ENCODE measurements at places on chromosomes 6 and 20.

DNA sequence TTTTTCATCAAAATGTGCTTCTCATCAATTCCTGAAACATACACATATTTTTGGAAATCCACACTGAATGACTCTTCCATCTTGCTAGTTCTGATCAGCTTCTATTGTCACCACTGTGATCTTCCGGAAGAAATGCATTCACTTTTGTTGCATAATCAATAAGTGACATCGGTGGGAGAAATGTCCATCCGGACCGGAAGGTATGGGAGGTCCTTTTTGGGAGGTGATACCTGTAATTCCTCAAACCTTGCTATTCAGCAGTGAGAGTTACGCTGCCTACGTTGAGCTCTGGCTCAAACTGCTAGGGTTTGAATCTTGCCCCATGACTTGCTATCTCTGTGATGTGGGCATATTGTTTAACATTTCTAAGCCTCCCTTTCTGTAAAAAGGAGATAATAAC is 16.6 kb upstream of the TFB1M start:
- DNase-seq: no peak

DNA sequence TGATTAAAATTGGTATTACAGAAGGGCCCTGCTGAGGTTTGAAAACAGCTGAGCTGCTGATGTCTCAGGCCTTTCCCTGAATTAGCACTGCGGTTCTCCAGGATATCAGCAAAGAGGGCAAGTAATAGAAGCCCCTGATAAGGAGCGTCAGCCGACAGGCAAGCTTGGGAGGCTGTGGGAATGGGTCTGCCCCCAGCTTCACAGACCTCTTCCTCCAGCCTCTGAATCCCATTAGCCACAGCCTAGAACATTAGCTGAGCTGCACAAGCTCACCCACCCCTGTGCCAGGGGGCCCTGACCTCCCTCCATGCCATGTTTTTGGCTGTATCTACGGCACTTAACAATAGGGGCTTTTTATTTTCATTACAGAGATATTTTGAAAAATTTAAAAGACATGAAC is 59.9 kb downstream of the VAPB start:
- no peak for DNase-seq

GRCh38 chr6:69801711-69802110 is 4.9 kb upstream of the LMBRD1 start:
- DNase-seq: no peak

DNA sequence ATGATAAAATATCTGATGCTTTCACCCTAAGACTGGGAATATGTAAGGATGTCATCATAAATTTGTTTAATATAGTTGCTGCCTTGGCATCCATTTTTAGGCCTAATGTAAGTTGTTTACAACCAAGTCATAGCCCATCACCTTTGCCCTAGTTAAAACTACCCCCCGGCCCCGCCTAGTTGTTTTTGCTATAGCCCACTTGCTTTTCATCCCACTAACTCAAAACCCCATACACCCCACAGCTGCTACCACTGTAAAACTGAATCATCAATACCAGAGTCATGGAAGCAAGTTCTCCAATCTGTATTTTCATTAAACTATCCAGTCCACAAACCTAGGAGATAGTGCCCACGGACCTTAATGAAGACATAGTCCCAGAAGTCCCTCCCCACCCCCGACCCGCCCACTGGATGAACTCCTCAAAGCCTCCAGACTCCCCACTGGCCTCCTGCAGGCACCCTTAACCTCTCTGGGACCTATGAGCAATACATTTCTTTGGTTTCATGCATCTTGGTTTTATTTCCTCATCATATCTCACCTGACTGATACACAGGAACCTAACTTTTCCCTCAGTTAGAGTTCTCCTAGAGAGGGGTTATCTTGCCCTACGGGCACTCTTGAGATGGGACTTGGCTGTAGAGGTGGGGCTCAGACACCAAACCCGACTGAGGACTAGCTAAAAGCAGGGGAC is 12.5 kb upstream of the ZDHHC14 start:
- no peak for DNase-seq

GRCh38 chr6:75926293-75927168 is 145.9 kb downstream of the IMPG1 start:
- no peak for DNase-seq

- DNase-seq: no peak
These were observed 20.7 kb upstream of the DST start for GRCh38 chr6:56663344-56663743.

- no peak for DNase-seq
These were observed 7.5 kb downstream of the SNHG17 start for GRCh38 chr20:38427655-38428023.

- no peak for DNase-seq
These were observed 46.4 kb upstream of the DDR1 start for GRCh38 chr6:30837870-30838269.

- DNase-seq: no peak
These were observed 284.4 kb upstream of the RNF24 start for GRCh38 chr20:4299773-4300172.

DNA sequence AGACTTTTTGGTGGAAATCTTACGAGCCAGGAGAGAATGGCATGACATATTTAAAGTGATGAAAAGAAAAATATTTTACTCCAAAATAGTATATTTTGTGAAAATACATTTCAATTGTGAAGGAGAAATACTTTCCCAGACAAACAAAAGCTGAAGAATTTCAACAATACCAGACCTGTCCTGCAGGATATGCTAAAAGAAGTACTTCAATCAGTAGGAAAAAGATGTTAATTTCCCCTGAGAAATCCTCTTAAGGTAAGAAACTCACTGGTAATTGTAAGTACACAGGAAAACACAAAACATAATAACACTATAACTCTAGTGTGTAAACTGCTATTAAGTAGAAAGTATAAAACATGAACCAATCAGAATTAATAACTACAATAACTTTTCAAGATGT is 341.8 kb upstream of the GJE1 start:
- no peak for DNase-seq

DNA sequence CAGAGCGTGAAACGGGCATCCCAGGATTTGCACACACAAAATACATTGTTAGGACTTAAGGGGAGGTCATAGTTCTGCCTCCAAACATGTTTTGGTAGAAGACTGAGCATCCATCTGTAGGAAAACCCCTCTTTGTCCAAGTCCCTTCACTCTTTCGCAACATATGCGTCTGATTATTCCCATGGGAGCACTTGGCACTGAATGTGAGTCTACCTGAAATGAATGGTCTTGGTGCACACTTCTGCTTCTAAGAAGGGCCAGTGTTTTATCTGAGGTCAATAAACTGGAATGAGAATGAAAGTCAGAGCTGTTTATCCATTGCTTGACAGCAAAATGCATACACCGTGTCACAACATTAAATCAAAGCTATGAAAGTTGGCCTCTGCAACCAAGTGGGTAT is 33.0 kb downstream of the GJA10 start:
- DNase-seq: no peak

GRCh38 chr20:2804852-2805688 is 4.6 kb upstream of the CPXM1 start:
- DNase-seq: no peak

DNA sequence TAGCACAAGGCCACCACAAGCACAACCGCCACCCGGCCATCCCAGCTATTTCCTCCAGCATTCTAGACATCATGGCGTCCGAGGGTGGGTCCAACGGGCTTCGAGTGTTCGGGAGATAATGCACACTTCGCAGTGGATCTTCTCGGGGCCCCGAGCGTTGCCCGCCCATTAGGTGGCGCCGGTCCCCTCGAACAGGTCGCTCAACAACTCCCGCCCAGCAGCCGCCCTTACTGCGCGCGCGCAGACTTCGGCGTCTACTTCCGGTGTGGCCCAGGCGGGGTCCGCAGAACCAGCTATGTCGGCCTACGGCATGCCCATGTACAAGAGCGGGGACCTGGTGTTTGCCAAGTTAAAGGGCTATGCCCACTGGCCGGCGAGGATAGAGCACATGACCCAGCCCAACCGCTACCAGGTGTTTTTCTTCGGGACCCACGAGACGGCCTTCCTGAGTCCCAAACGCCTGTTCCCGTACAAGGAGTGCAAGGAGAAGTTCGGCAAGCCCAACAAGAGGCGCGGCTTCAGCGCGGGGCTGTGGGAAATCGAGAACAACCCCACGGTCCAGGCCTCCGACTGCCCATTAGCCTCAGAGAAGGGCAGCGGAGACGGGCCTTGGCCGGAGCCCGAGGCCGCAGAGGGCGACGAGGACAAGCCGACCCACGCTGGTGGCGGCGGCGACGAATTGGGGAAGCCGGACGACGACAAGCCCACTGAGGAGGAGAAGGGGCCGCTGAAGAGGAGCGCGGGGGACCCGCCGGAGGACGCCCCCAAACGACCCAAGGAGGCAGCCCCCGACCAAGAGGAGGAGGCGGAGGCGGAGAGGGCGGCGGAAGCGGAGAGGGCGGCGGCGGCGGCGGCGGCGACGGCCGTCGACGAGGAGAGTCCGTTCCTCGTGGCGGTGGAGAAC is at the start of gene HDGFL1:
Gene HDGFL1, plus strand, starts transcription at position 286 of the 904 bp plus-strand sequence. Its CDS starts 10 bp downstream, at position 296.
- no peak for DNase-seq

GRCh38 chr6:118514689-118515088 is 33.4 kb upstream of the PLN start:
- DNase-seq: no peak

DNA sequence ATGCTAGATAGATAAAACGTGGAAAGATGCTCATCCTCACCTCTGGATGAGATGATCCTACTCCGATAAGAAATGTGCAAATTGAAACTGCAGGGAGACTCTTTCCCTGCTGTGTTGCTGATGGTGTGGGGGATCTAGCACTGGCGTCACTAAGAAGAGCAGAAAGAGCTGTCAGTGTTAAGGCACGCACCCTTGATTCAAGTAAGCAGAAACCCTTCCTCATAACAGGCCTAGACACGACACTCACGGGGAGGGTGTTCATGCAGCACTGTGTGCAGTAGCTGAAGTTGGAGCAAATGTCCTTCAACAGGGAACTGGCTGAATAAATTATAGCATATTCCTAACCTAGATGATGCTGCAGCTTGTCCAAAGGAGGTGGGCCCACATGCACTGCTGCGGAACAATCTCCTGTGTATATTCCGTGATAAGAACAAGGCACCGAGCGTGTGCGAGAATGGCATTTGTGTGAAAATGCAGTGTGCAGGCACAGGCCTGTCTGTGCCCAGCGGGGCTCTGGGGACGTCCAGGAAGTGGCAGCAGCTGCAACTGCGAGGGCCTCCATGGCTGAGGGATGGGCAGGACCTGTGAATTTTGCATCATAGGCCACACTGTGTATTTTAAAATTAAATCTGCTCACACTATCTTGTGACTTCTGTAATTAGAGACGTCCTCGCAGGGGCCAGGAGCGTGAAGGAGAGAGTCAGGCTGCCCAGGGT is 64.0 kb downstream of the TCP11 start:
- DNase-seq: no peak

- DNase-seq: no peak
These were observed 2.9 kb downstream of the FKBP1A start for GRCh38 chr20:1389703-1390580.

GRCh38 chr6:149212206-149212605 is 105.3 kb upstream of the TAB2 start:
- DNase-seq: no peak

GRCh38 chr20:7232796-7233195 is 465.3 kb downstream of the BMP2 start:
- DNase-seq: no peak

DNA sequence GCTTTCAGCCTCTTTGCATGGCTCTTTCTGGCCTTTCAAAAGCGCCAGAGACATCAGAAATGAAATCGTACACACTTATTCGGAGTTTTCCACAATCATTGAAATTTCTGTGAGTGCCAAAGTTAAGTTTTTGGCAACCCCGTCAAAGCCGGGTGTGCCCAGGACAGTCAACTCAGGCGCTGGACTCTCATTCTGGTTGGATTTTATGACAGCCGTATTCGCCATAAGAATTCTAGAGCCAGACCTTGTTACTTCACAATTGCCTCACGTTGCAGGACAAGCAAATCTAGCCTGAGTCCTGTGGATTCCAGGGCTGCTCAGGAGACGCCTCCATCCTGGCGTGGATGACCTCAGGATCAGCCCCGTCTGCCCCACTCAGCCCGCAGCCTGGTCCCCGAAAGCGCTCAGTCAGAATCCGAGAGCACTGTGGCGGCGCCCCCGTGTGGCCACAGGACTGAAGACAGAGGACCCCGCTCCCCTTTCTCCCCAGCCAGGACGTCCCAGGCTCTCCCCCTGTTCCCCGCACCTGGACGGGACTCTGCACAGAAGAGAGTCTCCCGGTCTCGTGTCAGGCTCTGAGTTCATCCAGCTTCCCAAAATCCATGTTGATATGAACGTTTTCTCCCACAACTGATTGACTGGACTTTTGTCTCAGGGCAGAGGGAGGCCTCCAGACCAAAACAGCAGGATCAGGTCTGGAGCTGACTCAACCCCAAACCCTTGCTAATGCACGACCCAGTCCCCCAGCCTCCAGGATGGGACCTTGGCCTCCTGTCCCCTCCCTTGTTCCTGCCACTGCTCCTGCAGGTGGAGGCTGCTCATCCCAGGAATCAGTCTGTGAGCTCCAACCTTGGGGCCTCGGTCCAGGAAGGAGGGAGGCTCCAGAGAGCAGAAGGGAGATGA is 38.2 kb downstream of the MICA start:
- peak; percentile 60 for DNase-seq

- no peak for DNase-seq
These were observed 47.7 kb upstream of the PLCB4 start for GRCh38 chr20:9021216-9021615.

- DNase-seq: no peak
These were observed 333.3 kb upstream of the HSF2 start for GRCh38 chr6:122066200-122066599.

DNA sequence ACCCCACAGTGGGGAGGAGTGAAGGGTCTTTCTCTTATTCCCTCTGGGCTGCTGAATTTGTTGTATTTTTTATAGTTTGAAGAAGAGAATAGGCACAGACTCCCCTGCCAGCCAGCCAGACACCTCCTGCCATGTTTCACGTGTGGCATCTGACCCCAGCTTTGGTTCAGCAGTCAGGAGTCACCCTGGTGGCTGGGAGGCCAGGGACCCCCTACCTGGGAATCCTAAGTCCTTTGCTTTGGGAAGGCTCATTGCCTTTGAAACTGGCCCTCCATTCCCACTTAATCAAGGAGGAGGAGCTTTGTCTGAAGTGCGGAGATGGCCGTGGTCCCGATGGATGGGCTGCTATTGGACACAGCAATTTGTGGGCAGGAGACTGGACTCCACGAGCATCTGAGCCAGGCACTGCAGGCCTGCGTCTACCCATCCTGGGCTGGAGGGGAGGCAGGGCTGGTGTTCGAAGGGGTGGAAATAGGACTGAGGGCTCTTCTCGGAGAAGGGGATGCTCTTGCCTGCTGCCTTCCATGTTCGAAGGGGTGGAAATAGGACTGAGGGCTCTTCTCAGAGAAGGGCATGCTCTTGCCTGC is 196.1 kb downstream of the DLL1 start:
- DNase-seq: no peak

DNA sequence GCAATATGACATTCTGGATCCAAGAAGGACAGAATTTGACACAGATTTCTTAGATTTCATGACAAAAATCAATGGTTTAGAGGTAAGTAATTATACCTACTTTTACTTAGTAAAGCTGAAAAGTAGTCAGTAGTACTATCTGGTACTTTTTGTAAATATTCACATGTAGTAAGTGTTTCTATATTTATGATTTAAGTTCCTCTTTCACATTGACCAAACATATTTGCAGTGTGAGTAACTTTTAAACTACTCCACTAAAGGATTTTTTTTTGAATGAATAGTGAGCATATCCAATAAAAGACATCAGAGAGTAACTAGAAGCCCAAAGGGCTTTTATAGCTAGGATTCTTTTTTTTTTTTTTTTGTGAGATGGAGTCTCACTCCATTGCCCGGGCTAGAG is 60.8 kb downstream of the DNAH8 start:
- DNase-seq: no peak

- DNase-seq: no peak
These were observed 104.4 kb upstream of the ESR1 start for GRCh38 chr6:151702851-151703658.

- DNase-seq: no peak
These were observed 27.8 kb downstream of the CHRNA4 start for GRCh38 chr20:63333241-63333836.
